Activated T-cell treated with anti-CD3 and anti-CD28 coated beads, Interleukin-2, amount 50 U/mL, for 72 hours (primary cell): ENCODE measurements at places on chromosomes 1 and 21. TPM values are rescaled to one million over a fixed set of nuclear protein-coding genes. Genes with fewer than 3 reads are reported as not detected.

The C21orf58 gene
- 39.8 TPM for total RNA-seq

- no peak for DNase-seq
These were observed 1.8 kb upstream of the EPHX1 start for GRCh38 chr1:225808136-225808535.

DNA sequence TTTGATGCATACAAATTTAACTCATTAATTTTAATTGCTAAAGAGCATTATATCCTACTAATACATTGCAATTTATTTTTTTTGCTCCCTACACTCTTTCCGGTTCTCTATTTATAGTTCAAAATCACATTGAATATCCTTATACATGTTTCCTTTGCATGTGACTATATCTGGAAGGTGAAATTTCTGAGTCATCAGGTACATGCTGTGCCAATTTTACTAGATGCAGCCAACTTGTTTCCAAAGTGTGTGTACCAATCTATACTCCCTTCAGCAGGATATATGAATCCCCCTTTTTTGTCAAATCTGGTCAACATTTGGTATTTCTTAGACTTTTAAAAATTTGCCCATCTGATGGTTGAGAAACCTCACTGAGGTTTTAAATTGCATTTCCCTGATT, 602.9 kb upstream of the CAMK1G start:
- no peak for DNase-seq

The FAM72B gene
- 34.6 TPM for total RNA-seq

DNA sequence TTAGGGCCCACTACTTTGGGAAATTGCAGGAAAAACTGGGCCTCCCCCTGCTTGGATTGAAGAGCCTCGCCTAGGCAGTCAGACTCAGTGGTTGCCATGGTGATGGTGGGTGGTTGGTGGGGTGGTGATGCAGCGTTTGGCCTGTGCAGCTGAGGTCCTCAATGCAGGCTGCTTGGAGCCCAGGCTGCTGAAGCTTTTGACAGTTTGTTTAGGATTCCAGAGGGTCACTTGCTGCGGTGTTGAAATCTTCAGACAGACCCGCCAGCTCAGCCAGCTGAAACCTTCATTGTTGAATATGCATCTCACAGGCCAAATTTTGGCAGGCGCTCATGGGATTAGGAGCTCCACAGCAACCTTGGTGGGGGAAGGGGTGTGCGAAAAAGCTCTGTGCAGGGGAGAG, 67.9 kb downstream of the CACNA1E start:
- DNase-seq, result no peak

GRCh38 chr1:33497410-33497809, 25.0 kb downstream of the ZSCAN20 start:
- no peak for DNase-seq

The ATP6V1G3 gene
- total RNA-seq, result not detected

- DNase-seq, result no peak
These were observed 457 bp downstream of the SRM start for GRCh38 chr1:11059155-11059967.

The KLF17 gene
- total RNA-seq, result not detected

GRCh38 chr1:185795181-185795580, 61.0 kb downstream of the HMCN1 start:
- DNase-seq, result no peak

- DNase-seq, result no peak
These were observed 64.1 kb upstream of the SLC25A33 start for GRCh38 chr1:9475061-9475627.

DNA sequence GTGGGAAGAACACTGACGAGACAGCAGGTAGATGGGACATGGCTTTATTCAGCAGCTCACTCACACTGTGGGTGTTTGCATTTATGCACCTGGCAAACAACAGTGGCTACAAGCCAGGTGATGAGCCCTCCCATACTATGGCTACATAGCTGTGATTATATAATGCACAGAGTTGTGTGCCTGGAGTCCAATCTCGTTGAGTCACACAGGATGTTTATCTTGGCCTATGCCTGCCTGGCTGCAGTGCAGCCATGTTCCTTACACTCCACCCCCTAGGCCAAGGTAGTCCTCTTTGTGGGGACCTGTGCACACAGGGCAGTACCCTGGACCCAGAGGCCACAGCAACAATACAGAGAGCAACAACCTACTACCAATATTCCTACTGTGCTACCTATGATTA, 1643.8 kb downstream of the MRPL39 start:
- DNase-seq, result no peak

The IFNAR1 gene
- 28.2 TPM for total RNA-seq

GRCh38 chr1:20320704-20321103, 30.0 kb downstream of the VWA5B1 start:
- DNase-seq, result no peak

The FAM167B gene
- total RNA-seq, result 1.6 TPM

DNA sequence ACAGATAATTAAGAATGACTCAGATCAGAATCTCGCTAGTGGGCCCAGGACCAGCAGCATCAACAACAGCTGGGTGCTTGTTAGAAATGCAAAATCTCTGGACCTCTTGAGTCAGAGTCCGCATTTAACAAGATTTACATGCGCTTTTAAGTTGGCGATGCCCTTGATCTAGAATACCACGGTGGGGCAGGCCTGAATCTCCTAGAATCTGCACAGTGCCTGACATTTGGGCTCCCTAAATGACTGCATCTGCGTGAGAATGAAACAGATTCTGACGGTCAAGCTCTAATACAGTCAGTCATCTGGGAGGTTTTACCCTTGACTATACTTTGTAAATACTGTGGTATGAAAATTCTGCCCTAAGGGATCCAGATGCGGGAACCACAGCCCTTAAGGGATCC, 17.2 kb upstream of the RAB29 start:
- DNase-seq, result no peak

DNA sequence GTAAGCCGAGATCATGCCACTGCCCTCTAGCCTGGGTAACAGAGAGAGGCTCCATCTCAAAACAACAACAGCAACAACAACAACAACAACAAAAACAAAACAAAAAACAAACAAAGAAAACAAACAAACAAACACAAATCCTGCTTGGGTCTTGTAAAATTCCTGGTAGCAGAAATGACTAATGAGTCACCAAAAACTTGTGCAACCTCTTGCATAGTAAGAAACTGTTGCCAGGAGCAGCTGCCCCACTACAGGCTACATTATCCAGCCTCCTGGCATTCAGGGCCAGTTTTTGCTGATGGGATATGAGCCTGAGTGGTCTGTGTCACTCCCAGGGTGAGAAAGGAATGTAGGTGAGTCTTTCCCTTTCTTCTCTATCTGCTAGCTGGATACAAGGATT, 245.4 kb downstream of the TNR start:
- DNase-seq, result no peak

DNA sequence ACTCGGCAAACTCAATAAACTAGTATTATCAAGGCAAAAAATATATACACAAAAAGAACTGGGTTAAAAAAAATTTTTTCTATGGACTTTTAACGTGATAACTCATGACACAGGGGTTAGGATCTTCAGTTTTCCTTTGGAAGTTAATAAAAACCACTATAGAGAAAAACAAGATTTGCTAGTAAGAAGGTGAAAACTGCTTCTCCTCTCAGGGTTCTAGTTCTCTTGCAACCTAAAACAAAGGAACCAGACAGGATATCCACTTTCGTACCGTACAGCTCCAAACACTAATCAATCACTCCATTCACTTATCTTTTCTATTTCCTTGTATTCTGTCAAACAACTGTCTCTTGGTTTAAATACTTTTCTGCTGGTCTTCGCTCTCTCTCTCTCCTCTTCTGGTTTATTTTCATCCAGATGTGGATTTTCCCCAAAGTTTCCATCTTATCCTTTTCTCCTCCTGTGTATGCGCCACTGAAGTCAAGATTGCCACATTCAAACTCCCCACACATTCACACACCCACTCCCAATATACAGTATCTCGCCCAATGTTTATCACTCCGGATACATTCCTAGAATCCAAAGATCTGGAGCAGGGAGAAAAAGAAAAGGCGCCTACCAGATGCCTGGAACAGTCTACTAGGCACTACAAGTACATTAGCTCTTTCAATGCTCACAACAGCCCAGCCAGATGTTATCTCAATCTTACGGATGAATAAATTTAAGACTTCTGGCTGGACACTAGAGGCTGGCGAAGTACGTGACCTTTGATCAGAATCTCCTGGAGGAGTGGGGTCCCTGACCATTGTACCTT, 775 bp upstream of the PRPF38B start:
- no peak for DNase-seq

- peak; percentile 21 for DNase-seq
These were observed 10.2 kb upstream of the TOMM20 start for GRCh38 chr1:235138821-235139220.

DNA sequence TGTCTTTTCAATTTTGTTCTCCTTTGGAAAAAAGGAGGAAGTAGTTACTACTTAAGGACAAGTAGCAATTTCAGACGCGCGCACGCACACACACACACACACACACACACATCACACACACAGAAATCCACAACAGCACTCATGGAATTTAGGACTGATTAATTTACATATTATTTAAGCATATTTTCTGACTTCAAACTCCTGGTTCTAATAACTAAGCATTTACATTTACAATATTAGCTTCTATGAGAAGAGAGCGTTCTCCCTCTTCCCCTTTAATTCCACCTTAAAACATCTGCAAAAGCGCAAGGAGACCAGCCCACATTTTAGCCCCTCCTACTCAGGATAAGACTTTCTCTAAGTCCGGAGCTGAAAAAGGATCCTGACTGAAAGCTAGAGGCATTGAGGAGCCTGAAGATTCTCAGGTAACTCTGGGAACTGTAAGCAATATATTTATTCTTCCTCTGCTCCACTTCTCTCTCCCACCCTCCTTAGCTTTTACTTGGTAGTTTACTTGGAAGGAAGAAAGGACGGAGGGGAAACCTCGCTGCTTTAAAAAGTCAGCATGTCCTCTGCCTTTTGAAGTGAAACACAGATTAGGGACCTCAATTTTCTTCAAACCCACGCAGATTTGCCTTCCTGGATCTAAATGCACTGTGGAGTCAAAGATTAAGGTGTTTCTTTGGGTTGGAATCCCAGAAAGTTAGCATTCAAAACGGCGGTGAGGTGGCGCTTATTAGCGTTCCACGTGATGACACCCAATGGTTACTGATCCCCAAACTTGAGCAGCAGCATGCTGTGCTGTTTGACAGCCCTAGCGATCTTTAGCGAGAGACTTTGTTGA, at the start of gene PLA2G4A:
PLA2G4A (plus strand) TSS at position 339 of the 844 bp plus-strand sequence. CDS start 25,406 bp downstream, outside the sequence.
- DNase-seq, result no peak

The ZC3H12A gene
- 33.5 TPM for total RNA-seq

DNA sequence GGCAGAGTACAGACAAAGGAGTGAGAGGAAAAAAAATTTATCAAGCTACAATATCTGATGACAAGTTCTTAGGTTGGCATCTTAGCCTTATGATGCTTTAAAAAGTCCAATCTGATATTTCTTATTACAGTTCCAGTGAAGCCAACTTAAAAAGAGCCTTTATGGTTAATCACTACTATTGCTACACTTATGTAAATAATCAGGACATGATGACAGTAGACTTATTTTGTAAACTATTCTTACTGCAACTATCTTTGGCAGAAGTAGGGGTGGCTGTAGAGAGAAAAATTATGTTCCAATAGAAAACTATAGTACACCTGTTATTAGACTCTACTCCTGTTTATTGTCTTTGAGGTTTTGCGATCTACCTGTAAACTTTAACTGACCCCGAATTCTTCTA, 25.8 kb upstream of the NUF2 start:
- no peak for DNase-seq

The LEFTY1 gene
- total RNA-seq, result not detected

The GPN2 gene
- total RNA-seq, result 54.8 TPM

DNA sequence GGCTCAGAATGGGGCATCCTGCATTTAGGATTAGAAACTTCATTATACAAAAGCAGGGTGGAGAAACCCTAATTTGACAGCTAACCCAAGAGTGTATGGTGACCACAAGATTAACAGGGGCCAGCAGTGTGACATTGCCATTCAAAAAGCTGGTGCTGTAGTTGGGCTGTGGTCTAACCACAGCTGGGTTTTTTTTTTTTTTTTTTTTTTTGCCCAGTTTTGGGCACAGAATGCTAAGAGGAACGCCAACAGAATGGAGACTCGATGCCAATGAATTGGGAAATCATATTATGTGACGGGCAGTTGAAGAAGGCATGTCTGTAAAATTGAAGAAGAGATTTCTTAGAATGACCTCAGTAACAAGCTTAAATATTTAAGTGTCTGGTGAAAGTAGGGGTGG, 58.4 kb downstream of the NFIA start:
- DNase-seq, result no peak

DNA sequence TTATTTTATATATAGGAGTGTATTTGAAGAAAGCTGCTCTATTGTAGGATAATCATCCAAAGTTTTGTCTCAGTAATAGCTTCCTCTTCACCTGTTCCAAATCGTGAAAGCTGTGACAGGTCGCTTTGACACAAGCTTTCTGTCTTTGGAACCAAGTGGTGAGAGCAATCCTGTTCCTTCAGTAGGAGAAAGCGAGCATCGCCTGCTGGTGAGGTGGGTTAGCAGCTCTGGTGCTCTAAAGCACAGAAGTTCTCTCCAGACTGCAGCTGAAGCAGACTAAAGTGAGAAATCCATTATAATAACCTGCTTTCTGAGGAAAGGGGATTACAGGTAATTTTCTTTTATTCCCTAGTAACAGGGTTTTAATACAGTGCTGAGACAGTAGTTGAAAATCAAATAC, 803.8 kb downstream of the ADGRL2 start:
- no peak for DNase-seq

The TOE1 gene
- 34.4 TPM for total RNA-seq

GRCh38 chr1:213983493-213984386, 4.0 kb upstream of the PROX1 start:
- no peak for DNase-seq

DNA sequence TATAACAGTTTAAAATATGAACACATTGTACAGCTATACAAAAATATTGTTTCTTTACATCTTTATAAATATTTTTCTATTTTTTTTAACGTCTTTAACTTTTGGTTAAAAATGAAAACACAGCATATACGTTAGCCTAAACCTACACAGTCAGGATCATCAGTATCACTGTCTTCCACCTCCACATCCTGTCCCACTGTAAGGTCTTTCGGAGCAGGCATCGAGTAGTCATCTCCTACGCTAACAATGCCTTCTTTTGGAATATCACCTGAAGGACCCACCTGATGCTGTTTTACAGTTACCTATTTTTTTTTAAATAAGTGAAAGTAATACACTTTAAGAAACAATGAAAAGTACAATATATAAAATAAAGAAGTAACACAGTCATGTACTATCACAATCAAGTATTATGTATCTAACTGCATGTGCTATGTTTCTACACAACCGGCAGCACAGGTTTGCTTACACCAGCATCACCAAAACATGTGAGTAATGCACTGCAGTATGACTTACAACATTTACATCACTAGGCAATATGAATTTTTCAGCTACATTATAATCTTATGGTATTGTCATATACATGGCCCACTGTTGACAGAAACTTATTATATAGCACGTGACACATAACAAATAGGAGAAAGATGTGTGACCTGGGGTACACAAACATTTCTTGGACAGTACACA, 254.4 kb downstream of the AKT3 start:
- DNase-seq, result peak; percentile 39

The ETV3L gene
- total RNA-seq, result not detected

The HSPA6 gene
- total RNA-seq, result 0.53 TPM

DNA sequence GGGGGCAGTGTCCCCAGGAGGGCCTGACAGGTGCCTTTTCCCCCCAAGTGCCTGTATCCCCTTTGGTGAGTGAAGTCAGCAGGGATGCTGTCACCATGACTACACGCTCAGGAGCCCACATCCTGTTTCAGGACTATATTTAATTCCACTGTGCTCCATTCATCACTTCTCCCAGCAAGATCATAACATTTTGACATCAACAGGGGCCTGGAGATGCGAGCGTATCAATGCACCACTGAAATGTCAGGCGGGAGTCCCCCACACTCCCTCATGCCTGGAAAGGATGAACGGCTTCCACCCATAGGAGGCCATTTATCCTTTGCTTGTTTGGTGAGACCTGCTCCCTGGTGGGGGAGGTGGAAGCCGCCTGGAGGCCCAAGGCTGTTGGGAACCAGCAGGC, 119.1 kb downstream of the PTPRU start:
- DNase-seq, result no peak

The CRP gene
- total RNA-seq, result not detected
